Activated CD4-positive, alpha-beta T cell treated with anti-CD3 and anti-CD28 coated beads for 24 hours (primary cell): ENCODE measurements at places on chromosomes 16 and 17.

DNA sequence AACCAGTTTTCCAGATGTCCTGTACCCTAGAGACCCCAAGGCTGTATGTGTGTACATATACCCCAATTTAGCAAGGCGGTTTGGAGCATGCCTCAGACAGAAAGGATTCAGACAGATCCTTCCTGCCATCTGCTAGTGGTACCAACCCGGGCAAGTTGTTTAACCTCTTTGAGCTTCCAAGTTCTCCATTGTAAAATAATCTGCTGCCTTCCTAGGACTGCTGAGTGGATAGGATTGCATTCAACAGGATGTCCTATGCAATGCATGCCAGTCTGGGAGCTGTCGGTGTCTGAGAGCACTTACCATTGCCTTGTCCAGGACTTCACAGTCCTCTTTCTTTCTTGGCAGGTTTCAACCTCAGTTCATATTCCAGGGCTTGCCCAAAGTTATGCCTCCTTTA is 1.9 kb downstream of the CDH13 start:
- no peak for DNase-seq

DNA sequence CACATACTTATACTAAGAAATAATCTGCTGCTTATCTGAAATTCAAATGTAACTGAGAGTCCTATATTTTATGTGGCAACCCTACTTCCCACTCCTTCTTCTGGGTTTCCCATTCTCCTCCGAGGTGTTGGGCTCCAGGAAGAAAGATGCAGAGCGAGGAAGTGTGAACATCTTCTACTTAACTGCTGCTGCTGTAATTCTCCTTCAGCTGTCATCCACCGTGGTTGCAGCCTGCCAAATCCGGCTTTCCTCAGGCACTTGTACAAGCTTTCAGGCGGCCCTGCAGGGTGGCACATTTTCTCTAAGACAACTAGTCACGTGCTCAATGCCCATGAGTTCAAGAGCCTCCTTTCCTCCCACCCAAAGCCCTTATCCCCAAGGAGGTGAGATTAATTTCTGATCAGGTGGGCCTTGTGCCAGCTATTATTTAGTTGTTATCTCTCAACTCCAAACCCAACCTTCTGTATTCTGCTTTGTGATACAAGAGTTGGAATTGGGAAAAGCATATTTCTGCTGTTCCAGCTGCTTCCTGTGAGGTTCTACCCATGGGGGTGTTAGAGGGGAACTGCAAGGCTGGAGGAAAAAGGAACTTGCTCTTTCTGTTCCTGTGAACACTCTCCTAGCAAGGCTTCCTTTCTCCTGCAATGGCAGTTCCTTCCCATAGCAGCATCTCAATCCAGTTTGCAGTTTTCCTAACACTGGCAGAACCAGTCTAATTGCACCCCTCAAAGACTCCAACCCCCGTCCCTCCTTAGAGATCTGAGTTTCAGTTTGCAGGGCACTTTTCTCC is 67.6 kb upstream of the RBBP6 start:
- no peak for DNase-seq

DNA sequence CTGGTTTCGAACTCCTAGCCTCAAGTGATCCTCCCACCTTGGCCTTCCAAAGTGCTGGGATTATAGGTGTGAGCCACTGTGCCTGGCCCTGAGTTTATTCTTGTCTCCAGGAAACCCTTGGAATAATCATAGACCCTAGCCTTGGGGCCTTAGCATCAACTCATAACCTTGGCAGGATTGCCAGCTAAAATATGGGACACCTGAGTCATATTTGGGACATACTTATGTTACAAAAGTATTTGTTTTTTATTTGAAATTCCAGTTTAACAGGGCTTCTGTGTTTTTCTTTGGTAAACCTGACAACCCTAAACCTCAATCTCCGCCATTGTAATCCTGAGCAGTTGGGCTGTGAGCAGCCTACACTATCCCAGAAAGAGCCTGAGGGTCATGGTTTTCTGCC is 28.6 kb upstream of the TNS4 start:
- DNase-seq, result no peak

- DNase-seq, result no peak
Measured at GRCh38 chr17:146546-146945, 9.2 kb downstream of the SCGB1C2 start.

DNA sequence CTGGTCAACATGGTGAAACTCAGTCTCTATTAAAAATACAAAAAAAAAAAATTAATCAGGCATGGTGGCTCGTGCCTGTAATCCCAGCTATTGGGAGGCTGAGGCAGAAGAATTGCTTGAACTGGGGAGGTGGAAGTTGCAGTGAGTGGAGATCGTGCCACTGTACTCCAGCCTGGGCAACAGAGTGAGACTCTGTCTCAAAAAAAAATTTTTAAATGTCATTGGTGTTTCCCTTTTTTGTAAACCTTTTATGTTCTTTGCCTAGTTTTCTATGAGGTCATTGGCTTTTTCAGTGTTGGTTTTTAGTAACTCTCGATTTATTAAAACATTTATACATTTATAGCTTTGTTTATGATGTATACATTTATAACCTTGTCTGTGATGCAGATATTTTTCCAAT is 18.2 kb downstream of the NLRC5 start:
- no peak for DNase-seq
